ENCODE measurements at places on chromosomes 1 and 21.

GRCh38 chr1:20896826-20897225, 109.7 kb upstream of the HP1BP3 start:
- DNase-seq: no peak

- DNase-seq: no peak
These were observed 25.9 kb upstream of the GNPAT start for GRCh38 chr1:231214918-231215680.

DNA sequence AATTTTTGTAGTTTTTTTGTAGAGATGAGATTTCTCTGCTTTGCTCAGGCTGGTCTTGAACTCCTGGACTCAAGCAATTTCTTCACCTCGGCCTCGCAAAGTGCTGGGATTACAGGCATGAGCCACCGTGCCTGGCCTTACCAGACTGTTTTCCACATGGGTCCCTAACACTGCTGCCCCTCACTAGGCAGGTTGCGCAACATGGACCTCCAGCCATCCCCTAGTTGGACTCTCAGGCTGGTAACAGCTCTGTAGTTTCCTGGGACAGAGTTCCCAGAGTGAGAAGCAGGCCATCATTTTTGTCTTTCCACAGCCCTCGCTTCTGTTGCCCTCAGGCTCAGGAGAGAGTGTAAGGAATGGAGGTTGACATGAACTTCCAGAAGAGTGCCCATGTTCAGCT, 156.1 kb downstream of the CTH start:
- DNase-seq: no peak

- DNase-seq: no peak
These were observed 13.7 kb downstream of the CD34 start for GRCh38 chr1:207897188-207897587.
